ENCODE measurements at places on chromosomes 3 and 15.
A peak's percentile ranks its signal among the peaks of the same experiment; 100 is the strongest.

DNA sequence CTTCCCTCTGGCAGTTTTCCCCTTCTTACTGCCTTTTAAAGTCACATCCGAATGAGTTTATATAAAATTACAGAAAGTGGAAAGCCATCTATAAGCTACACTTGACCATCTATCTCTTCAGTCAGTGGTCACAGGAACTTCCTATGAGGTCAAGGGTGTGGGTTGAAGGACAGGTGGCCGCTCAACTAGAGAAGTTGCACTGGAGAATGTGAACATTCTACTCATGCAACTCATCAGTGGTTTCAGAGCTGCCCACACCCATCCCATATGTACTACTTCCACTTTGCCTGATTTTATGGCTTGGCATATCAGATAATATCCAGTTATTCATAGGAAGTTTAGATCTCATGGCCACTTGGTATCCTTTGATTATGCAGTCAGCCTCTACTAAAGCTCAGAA is 57.4 kb upstream of the TMEM158 start:
- DNase-seq, result no peak

- DNase-seq, result no peak
These were observed 230.8 kb downstream of the CGGBP1 start for GRCh38 chr3:87828046-87828445.

GRCh38 chr3:83514130-83514914 is 1444.5 kb upstream of the CADM2 start:
- no peak for DNase-seq

GRCh38 chr3:37812499-37812896 is 49.2 kb upstream of the CTDSPL start:
- no peak for DNase-seq

DNA sequence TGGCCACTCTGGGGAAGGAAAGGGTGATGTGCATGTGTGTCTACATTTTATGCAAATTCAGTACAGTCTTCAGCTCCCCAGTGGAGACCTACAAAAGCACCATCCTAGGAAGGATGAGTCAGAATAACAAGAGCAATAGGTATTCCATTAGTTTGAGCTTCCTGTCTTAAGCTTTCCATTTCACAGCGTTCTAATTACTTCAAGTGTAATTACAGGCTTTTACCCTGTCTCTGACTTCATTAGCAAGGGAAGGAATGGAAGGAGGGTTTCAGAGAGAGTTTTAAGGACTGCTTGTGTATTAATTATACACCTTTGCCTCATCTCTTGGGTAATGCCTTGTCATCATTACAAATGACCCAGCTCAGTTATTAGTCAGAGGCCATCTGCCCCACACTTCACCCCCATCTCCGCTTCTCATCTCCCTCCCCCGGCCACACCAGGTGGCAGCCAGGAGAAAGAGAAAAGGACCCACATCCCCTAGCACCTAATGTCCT is 202.8 kb upstream of the MRPL3 start:
- no peak for DNase-seq

DNA sequence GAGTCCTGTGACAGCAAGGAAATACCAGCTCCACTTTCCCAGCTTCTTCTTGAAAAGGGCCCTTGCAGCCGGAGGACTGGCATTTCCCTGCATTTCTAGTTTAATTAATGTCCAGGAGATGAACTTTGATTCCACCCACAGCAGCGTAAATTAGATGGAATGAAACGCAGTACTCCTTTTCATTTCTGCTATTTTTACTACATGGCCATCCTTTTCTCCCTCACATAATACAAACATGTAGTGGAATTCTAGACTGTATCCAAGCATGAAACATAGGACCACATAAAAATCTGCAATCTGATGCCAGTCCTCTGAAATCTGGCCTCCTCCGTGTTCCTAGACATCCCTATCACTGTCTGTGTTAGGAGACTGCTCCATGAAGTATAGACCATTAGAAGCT is 403.2 kb downstream of the NR2F2 start:
- DNase-seq, result no peak

DNA sequence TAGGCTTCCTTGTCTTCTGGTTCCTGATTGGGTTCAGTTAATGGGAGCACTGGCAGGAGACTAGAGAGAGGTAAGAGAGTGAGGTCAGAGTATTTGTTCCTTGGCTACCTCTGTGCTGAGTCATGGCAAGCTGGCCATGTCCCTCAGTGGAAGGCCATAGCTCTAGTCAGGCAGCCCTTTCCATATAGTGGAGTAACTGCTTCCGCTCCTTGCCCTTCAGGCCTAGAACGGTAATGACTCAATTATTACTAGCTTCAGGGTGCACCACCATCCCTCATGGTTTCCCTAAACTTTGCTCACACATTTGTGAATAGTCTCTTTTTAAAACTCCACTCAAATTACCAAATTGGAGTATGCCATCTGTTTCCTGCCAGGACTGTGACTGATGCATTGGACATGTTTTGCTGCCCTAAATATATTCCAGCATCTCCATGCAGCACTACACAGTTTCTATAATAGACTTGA is 10.5 kb upstream of the ANO10 start:
- DNase-seq, result no peak

- no peak for DNase-seq
These were observed 1.7 kb upstream of the RBP2 start for GRCh38 chr3:139477710-139478640.

DNA sequence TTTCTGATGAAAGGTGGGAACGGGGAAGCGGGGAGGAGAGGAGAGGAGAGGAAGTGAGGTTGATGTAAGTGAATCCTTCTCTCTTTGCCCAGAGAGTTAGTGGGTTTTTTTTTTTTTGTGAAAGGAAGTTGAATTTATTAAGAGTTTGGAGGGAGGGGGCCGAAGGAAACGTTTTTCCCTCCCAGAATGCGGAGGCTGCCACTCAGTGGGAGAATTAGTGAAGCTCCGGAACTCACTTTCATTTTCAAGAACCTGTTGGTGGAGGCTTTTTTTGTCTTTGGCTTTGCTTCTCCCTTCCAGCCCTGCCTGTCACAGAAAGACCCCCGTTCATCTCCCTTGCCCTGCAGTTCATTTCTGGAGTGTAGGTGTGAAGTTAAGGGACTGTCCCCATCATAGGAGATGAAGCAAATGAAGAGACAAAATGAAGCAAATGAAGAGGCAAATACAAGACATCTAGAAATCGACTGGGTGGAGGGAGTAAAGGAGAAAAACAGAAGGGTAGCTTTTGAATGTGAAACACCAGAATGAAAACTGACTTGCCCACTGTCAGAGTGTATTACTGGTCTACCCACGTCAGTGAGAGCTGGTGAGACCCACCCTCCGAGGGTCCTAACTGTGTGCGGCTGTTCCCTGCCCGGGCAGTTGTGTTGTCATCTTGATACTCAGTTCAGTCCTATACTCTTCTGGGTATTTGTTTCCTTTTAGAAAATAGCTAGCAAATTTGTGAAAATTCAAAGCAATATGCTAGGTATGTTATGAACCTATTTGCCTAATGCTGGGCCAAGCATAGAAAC is 91.5 kb downstream of the ITPR1 start:
- no peak for DNase-seq

- DNase-seq, result no peak
These were observed 149.1 kb upstream of the LRRFIP2 start for GRCh38 chr3:37323494-37323893.

GRCh38 chr3:44920081-44920480 is 45.7 kb downstream of the TGM4 start:
- DNase-seq, result no peak

GRCh38 chr3:32309654-32310242 is 71.3 kb downstream of the CMTM8 start:
- no peak for DNase-seq

GRCh38 chr3:55658690-55659562 is 171.8 kb upstream of the WNT5A start:
- no peak for DNase-seq

DNA sequence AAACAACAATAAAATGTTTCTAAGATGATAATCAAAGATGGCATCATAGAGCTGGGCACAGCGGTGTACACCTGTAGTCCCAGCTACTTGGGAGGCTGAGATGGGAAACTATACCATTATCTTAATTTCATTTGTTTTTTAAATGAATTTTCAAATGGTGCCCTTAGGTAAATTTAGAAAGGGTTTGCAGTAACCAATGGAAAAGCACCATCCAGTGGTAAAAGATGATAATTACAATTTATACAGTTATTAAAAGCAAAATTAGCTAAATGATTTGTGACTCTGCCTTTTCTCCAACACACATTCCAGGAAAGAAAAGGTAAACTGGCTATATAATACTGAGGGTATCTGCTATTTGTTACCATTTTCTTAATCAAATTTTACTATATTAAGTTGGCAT is 14.4 kb upstream of the ANKRD28 start:
- DNase-seq, result no peak

DNA sequence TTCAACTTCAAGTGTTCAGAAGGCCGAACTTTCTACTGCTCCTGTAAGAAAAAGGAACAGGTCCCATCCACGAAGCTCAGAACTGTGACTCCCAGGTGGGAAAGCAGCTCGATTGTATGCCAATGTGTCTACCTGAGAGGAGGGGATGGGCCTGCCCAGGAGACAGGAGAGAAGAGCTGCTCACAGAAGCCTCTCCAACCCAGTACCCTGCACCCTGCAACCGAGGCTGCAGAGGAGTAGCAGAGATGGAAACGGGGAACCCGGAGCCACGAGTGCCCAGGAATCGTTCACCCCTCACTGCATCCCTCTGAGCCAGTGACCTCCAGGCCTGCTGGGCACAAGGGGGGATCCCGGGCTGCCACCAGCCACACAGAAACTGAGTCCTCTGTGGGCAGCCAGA is 86.5 kb upstream of the PRR23E start:
- DNase-seq, result no peak

DNA sequence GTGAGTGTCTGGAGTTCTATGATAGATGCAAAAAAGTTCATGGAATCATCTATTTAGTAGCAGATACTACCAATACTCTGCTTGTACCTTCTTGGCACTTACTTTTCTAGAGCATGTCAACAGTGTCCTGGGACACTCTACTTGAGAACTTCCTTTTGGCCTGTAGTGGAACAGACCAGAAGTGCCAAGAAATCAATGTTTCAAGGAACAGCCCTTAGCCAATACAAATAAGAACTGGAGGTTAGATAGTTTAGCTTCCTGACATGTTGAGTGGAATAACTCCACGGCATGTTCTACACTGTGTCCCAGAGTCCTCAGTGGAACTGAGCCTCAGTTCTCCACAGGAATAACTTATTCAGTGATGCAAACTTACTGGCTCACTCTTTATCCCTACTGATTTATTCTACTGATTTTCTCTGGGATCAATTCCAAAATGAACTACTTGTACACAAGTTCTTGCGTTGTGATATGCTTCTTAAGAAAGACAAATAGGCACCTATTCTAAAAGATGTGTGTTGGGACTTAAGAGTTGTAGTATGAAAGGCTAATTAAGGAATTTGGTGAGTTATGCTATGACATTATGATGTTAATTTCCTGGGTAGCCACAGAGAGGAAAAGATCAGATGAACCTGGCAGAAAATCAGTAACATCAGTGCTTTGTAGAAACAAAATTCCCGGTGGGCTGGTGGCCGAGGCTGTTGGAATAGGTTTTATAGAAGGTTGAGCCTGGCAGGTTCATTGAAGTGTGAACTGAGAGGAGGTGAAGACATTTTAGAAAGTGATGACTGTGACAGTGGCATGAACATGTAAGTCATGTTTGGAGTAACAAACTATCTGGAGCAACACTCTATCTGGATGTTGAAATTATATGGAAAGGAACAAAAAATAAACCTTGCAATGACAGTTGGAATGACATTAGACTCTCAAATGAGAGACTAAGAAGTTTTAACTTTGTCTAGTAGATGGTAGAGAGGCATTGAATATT is 101.8 kb upstream of the RBMS3 start:
- DNase-seq, result no peak

- no peak for DNase-seq
These were observed 20.2 kb downstream of the HDAC11 start for GRCh38 chr3:13500133-13500885.

DNA sequence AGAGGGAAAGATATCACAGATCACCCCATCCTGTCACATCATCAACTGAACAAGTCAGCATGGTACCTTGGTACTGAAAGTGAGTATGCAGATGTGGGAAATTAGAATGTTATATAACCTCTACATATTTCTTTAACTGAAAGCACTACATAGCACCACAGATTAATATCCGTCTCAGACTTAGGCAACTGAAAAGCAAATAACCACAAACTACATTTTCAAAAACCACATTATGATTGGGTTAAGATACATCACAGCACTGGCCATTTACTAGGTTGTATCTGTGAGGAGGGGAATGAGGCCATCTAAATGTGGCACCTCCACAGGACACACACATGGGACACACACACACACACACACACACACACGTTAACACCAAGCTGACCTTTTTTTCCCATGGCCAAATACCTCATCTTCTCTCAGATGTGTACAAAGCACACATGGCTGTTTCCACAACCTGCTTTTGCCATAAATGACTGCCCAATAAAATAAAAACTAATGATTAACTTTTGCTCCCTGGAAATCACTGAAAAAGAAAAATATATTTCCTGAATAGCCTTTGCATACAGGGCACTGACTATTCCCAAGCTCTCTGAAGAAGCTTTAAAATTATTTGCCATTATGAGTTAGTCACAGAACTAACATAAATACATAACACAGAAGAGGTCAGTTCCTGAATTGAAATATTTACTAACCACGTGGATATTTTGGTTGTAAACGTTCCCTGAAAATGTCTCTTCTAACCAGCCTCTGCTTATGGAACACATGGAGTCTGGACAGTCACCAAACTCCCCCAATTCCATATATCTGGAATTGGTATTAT is 60.1 kb downstream of the SUMF1 start:
- DNase-seq, result no peak

DNA sequence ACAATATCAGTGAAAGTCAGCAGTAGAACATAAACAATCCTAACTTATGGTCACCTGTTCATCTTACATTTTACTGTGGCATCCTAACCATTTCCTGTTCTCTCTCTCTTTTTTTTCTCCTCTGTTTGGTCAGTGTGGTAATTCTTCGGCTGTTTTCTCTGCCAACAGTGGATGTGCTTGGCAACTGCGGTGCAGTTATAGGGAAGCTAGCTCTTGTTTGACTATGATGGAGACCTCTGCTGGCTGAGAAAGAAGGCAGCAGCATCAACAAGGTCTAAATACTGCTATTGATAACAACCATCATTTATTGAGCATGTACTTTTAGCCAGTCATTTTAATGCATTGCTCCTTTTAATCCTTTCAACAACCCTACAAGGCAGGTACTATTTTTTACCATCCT is 723 bp upstream of the DRD3 start:
- DNase-seq, result no peak

DNA sequence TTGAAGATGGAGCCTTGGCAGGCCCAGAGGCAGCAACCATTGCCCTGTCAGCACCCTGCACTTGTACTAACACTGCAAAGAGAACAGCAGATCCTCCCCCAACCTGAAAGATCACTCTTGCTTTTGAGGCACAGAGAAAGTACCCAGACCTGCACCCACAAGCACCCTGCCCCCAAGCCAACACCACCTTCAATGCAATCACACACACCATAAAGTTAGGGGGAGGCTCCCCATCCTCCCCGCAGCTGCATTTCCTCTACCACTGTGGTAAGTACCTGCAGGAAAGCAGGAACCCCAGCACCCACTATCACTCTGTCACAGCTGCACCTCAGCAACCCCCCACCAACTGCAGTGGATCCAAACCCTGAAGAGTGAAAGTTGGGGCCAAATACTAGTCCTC is 12.0 kb downstream of the OR5K3 start:
- DNase-seq, result no peak

GRCh38 chr3:45225465-45226205 is 452 bp downstream of the TMEM158 start:
- DNase-seq, result peak; percentile 16

GRCh38 chr15:50304836-50305235 is 39.3 kb upstream of the HDC start:
- DNase-seq, result no peak

GRCh38 chr3:48885753-48886152 is 12.9 kb downstream of the SLC25A20 start:
- DNase-seq, result no peak

All from T-helper 17 cell (primary cell).